ENCODE measurements at places on chromosomes 1 and 21. TPM values are rescaled to one million over a fixed set of nuclear protein-coding genes. Genes with fewer than 3 reads are reported as not detected.

- H3K27ac ChIP-seq, result no peak within 1 kb of the TSS
- peak within 1 kb of the TSS; percentile 23 for H3K4me3 ChIP-seq
- H3K27me3 ChIP-seq, result peaks cover 8% of the 10 kb centered on the region
- no peak for DNase-seq
Measured at GRCh38 chr21:35048706-35049617, at the start of gene RUNX1. TSS of gene RUNX1 (minus strand) at chr21:35049302.

The AGT gene
- total RNA-seq, result 51.0 TPM

The PEX10 gene
- 47.1 TPM for total RNA-seq

The TEX38 gene
- total RNA-seq, result 0.11 TPM

DNA sequence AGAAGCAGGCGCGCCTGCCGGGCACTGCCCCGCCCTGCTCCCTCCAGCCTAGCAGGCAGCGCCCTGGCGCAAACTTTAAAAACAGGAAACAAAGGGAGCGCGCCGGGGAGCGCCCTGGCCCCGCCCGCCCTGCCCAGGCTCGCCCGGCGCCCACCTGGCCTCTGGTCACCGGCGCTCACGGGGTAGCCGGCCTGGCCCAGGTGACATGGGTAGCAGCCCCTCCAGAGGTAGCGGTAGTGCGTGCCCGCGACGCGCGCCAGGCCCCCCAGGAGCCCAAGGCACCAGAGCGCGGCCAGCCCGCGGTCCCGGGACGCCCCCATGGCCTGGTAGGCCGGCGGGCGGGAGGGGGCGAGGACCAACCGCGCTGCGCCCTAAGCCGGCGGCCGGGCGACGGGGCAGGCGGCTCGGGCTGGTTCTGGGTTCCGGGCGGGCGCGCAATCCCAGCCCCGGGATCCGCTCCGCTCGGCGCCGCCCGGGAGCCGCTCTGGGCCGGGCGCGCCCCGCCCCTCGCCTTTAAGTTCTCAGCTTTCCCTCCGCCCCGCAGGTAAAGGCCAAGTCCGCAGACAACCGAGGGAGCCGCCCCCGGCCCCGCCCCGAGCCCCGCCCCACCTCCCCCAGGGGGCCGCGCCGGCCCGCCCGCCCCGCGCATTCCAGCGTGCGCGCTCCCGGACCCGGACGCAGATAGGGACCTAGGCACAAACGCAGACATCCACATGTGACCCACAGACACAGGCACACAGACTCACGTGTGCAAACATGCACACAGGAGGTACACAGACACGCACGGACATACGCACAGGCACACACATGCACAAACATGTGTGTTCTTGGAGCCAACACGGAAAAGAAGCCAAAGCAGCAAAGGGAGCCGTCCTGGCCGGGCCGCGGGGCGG is 76.7 kb downstream of the ARHGEF16 start:
- no peak overlapping the region for H3K4me3 ChIP-seq
- DNase-seq, result peak; percentile 35
- peak overlapping the region; percentile 69 for H3K27ac ChIP-seq
- no peaks in the 10 kb centered on the region for H3K4me1 ChIP-seq
- no peaks in the 10 kb centered on the region for H3K36me3 ChIP-seq

The OVAAL gene
- not detected for total RNA-seq

DNA sequence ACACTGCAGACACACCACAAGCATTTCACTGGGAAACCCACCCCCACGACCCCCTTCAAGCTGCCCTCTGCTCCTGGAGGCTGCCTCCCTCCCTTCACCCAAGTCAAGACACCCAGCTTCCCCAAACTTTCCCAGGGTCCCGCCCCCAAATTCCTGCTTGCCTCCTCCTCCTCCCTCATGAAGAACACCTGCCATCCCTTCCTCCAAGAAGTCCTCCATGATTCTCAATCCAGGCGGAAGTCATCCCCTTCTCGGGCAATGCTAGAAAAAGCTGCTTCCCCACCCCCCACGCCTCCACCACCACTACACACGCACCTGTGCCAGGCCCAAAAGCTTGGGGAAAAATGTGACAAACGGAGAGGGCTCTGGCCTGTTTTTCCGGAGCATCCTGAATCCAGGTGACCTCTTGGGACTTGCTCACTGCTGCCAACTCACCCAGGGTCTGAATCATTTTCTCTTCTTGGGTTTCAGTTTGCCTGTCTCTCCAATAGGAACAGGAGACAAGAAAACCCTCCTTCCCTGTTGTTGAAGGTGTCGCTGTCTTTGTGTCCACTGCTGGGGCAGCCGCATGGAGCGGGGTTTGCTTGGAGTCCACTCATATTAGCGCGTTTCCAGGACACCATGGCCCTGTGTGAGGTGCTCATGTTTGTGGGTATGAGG is 101.0 kb upstream of the CASZ1 start:
- H3K27me3 ChIP-seq, result no peaks in the 10 kb centered on the region
- no peaks in the 10 kb centered on the region for H3K4me1 ChIP-seq
- no peak overlapping the region for H3K4me3 ChIP-seq

- no peak overlapping the region for H3K4me3 ChIP-seq
- H3K4me1 ChIP-seq, result no peaks in the 10 kb centered on the region
- DNase-seq, result no peak
- no peaks in the 10 kb centered on the region for H3K27me3 ChIP-seq
Measured at GRCh38 chr1:177848577-177848976, 121.3 kb downstream of the SEC16B start.

DNA sequence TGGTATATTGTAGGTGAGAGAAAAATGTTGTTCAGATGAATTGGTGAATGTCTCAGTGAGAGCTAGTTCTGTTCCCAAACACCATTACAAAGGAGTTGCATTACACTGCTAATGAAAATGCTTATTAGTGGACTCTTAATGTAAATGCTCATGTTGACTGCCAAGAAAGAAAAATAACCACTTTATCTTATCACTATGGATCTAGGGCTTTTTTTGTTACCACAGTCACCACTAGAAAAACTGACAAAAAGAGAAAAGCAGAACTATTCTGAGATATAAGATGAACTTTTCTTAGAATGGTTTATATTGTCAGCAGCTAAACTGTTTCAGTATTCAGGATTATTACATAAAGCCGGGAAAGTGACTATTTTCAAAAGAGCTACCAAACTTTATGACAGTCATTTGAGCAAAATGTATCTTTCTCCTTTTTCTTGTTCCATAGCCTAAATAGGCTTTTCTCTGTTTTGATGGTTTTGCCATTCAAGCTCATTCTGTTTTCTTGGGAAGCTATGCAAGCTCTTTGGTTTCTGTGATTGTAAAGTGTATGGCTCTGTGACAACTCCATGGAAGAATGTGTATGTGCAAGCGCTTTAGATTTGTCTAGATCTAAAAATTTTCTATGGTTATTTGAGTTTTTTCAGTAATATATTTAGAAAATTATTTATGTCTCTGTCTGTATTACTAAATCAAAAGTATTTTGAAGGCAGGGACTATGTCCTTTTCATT is 64.2 kb upstream of the DPH5 start:
- no peaks in the 10 kb centered on the region for H3K36me3 ChIP-seq
- no peaks in the 10 kb centered on the region for H3K4me1 ChIP-seq
- no peak overlapping the region for H3K4me3 ChIP-seq
- DNase-seq, result no peak
- no peaks in the 10 kb centered on the region for H3K27me3 ChIP-seq

DNA sequence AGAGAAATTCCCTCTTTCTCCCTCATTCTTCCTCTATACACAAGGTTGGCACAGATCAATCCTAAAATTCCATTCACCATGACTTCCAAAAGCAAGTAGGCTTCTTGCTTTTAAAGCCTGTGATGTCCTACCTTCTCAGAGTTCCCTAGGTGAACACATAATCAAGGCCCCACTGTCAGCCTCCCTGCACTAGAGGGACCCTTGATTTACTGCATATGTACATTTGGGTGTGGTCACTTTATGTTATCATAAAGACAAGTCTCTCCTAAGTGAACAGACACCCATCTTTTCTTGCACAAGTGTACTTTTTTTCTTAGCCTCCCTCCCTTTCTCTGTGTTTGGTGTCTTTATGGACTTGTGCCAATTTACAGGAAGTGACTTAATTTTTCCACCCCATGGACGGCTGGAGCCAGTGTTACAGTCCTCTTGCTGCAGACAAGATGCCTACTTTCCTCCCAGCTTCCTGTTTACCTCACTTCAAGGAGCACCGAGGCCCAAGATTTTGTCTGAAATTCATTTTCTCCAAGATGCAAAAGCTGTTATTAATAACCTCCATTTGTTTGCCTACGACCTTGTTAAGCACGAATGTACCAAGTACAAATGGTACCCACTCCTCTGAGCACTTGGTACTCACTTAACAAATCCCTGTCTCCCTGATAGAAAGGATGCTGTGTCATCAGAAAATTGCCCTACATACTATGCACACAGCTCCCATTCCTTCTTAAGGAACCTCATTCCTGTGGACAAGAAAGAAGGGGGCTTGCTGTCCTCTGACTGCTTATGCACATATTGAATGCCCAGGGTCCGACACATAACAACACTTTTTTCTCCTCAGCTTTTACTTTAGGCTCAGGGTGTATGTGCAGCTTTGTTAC is 82.8 kb upstream of the SLC44A3 start:
- no peak for DNase-seq
- H3K27me3 ChIP-seq, result no peaks in the 10 kb centered on the region
- no peaks in the 10 kb centered on the region for H3K36me3 ChIP-seq
- H3K27ac ChIP-seq, result no peak overlapping the region

The MROH7 gene
- 0.96 TPM for total RNA-seq

DNA sequence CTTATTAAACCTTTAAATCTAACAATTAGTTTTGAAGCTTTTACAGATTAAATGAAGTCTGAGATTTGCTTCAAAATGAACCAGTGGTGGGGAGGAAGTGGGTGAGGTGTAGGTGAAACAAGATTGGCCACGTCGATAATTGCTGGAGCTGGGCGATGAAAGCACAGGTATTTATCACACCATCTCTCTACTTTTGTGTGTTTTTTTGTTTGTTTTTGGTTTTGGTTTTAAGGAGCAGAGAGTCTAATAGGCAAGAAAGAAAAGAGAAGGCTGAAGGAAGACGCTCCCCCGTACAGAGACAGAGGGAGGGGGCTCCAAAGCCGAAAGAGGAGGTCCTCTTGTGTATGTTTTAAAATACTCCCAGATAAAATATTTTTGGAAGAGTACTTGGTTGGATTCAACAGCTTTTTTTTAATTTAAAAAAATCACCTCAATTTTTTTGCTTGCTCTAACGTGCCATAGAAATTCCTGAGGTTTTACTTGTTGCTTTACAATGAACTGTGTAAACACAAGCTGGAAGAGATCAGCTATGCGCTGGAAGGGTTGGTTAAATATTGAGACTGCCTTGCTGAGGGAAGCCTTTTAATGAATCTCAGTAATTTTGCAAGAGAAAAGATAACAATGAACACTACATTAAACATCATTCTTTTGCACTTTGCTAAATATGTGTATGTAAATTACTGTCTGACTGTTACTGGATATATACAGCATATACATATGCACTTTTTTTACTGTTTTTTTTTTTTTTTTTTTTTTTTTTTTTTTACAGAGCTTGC is 6.7 kb upstream of the LGALS8 start:
- DNase-seq, result no peak
- no peaks in the 10 kb centered on the region for H3K4me1 ChIP-seq
- no peaks in the 10 kb centered on the region for H3K27me3 ChIP-seq
- H3K27ac ChIP-seq, result no peak overlapping the region
- H3K36me3 ChIP-seq, result no peaks in the 10 kb centered on the region
- H3K4me3 ChIP-seq, result no peak overlapping the region

DNA sequence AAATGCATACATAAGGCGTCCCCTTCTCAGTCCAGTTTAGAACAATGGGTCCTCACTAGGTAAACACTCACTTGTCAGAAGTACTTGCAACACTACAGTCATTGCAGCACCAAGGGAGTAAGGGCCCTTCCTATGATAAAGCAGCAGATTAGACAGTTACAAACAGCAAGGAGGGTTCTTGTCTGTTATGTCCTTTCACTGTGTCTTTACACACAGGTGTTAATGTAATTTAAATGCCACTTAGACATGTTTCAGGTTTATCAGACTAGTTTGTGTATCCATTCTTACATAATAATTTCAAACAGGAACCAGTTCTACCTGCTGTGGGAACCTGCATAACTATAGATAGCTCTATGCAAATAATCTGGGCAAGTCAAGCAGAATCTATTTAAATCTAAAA is 105.6 kb upstream of the USH2A start:
- H3K4me1 ChIP-seq, result no peaks in the 10 kb centered on the region
- H3K27ac ChIP-seq, result no peak overlapping the region
- H3K27me3 ChIP-seq, result no peaks in the 10 kb centered on the region
- DNase-seq, result no peak

DNA sequence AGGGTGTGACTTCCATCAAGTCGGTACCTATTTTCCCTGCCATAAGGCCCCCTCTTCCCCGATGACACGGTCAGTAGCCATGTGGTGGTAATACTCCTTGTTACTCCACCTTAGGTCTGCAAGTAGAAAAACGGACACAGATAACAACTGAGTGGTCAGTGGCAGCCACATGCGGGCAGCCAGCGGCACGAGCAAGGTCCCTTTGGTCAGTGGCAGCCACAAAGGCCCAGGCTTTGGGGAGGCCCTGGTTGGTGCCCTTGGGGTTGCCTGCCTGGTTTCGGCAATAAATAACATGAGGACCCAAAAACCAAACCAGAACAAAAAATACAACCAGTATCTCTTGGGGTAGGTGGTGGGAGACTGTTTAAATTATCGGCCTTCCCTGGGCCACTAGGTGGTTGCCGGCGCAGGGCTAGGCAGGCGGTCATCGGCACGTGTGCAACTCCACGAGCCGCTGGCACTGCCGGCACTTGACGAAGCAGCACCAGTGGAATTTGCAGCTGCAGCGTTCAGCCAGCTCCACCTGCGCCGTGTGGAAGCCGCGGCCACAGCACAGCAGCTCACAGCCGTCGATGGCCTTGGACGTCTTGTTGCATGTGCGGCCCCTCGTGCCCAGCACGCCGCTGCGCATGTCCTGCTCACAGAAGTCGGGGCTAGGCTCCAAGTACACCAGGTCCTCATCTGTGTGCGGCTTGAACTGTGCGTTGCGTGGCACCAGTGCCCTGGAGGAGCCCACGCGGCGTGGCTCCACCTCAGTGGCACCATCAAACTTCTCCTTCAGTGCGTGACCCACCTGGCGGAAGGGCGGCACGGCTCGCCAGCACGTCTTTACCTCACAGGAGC is 23.1 kb downstream of the WNT4 start:
- DNase-seq, result no peak
- H3K27ac ChIP-seq, result no peak overlapping the region
- H3K4me3 ChIP-seq, result no peak overlapping the region
- no peaks in the 10 kb centered on the region for H3K27me3 ChIP-seq
- peaks cover 24% of the 10 kb centered on the region for H3K4me1 ChIP-seq

DNA sequence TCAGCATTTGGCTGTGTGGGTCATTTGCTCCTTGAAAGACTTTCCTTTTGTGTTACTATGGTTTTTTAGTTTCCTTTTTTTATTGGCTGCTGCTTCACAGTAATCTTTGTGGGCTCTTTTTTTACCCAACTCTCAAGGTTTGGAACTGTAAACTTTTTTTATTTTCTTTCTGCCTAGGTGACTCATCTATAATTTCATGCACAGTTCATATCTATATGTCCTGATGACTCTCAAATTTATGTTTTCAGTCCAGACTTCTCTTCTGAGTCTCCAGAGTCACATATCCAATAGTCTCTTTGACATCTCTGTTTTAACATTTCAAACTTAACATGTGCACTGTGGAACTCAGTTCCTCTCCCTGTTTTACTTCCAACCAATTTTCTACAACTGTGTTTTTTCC is 83.4 kb downstream of the ATF6 start:
- no peaks in the 10 kb centered on the region for H3K27me3 ChIP-seq
- peaks cover 17% of the 10 kb centered on the region for H3K4me1 ChIP-seq
- H3K36me3 ChIP-seq, result peaks cover 8% of the 10 kb centered on the region

- H3K4me3 ChIP-seq, result no peak overlapping the region
- no peaks in the 10 kb centered on the region for H3K36me3 ChIP-seq
- no peaks in the 10 kb centered on the region for H3K27me3 ChIP-seq
- H3K4me1 ChIP-seq, result no peaks in the 10 kb centered on the region
- DNase-seq, result no peak
Measured at GRCh38 chr1:210477328-210477924, 148.7 kb downstream of the HHAT start.

The RASSF5 gene
- total RNA-seq, result 25.5 TPM

Data from adrenal gland (tissue), 19 donors.